ENCODE measurements at places on chromosomes 16 and 17.
A peak's percentile ranks its signal among the peaks of the same experiment; 100 is the strongest.

DNA sequence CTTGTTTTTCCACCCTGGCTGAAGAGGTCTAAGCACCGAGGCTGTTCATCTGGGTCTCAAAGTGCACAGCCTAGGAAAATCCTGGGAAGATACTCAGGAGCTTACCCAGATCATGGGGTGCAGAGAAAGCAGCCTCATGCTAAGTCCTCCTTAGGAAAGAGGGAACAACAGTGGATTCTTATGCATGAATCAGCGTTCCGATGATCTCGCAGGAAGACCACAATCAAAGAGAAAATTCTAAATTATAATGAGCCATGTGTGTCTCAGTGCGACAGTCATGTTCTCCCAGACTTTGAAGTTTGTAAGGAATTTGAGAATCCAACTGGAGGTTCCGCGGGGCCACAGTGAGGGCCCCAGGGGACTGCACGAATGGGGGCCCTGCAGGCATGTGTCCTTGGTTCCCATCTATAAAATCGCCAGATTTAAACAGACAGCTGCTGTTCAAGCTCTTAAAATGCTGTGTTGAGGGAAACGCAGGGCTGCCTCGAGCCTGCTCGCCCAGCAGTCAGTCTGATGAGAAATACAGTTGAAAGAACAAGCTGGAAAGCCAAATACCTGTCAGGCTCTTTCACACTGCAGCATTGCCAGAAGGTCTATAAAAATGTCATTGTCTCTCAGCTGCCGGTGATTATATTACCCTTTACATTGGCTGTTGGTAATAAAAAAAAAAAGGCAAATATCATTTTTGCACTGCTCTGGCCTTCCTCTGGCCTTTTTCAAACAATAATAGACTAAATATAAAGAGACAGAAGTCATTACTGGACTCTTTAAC lies 152.1 kb downstream of the PMP22 start:
- no peak for DNase-seq

- DNase-seq = no peak
These were observed 34.1 kb downstream of the VPS53 start for GRCh38 chr17:680529-680928.

DNA sequence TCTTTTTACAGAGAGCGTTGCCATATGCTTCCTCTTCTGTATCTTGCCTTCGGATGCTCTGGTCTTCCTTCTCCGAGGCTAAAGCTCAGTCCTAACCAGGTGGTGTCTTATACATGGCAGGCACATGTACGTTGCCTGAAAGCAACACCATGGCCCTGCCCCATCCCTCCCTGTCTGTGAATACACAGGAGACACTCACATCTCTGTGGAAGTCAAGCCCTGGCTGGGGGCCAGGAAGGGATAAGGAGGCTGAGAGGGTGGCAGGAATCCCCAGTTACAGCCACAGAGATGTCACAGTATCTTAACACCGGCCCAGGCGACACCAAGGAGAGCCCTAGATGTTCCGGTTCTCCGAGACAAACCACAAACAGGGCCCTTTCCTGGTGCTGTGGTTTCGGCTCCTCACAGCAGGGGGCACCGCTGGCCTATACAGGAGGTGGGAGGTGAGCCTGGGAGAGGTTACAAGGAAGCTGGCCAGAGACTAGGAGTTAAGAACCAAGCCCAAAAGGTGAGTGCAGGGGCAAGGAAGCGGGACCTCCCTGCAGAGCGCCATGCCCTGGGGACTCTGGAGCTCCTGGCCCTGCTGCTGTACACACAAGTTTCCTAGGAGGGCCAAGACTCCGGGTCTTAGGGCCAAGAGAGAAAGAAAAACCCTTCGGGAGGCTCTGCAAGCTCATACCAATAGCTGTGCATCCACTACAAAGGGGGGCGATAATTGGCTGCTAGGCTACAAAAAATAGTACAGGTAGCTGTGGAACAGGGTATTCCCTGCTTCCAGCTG lies 41.7 kb downstream of the SRL start:
- DNase-seq = peak; percentile 52

- no peak for DNase-seq
These were observed 34.1 kb upstream of the ENPP7 start for GRCh38 chr17:79696610-79696982.

DNA sequence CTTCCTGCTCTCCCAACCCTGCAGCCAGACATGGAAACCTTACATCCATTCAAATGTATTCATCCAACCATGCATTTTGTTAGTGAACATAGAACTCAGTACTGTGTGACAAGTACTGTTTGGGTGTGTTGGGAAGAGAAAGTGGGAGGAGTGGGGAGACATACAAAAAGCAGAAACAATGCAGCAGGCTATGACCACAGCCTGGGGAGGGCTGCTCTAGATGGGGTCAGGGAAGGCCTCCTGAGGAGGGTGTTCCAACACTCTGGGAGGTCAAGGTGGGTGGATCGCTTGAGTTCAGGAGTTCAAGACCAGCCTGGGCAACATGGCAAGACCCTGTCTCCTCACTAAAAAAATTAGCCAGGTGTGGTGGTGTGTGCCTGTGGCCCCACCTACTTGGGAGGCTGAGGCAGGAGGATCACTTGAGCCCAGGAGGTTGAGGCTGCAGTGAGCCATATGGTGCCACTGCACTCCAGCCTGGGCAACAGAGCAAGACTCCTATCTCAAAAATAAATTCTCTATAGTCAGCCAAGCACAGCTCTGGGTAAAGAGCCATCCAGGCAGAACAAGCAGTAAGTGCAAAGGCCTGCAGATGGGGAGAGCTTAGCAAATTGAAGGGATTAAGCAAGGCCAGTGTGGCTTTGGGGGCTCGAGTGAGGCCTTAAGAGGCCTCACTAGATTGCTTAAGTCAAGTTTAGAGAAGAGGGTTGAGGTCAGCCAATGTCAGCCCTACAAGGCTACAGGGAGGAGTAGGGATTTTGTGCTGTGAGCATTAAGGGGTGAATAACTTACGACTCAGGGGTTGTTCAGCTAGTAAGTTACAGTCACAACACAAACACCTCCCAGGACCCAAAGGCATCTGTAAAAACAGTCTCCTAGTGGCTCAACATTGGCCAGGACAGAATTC lies 5.5 kb downstream of the SLC13A2 start:
- no peak for DNase-seq

GRCh38 chr16:86016201-86016965 lies 117.4 kb downstream of the IRF8 start:
- DNase-seq = peak; percentile 87

Measured in posterior cingulate gyrus (tissue), 11 donors.